ENCODE measurements at places on chromosomes 11 and 22. TPM values are rescaled to one million over a fixed set of nuclear protein-coding genes. Genes with fewer than 3 reads are reported as not detected.

The APOL6 gene
- total RNA-seq, result 7.3 TPM

The MS4A4E gene
- 0.56 TPM for total RNA-seq

The LDHAL6A gene
- not detected for total RNA-seq

The ASCL2 gene
- 0.54 TPM for total RNA-seq

The OR52E6 gene
- not detected for total RNA-seq

The KRTAP5-8 gene
- total RNA-seq, result not detected

The APOA1 gene
- 25.1 TPM for total RNA-seq

The INPP5J gene
- total RNA-seq, result 21.9 TPM

The PIH1D2 gene
- 2.6 TPM for total RNA-seq

The IL17REL gene
- total RNA-seq, result not detected

The SCUBE2 gene
- 0.83 TPM for total RNA-seq

The LAYN gene
- total RNA-seq, result 2.8 TPM

The PRODH gene
- total RNA-seq, result 8.8 TPM

The LSP1 gene
- 13.0 TPM for total RNA-seq

The SCN3B gene
- 3.2 TPM for total RNA-seq

The ART1 gene
- 0.65 TPM for total RNA-seq

The C11orf65 gene
- 1.2 TPM for total RNA-seq

The NLRP10 gene
- not detected for total RNA-seq

The MPZL3 gene
- total RNA-seq, result 3.2 TPM

The MPEG1 gene
- total RNA-seq, result 9.4 TPM

The IGF2 gene
- total RNA-seq, result 102 TPM

The SHANK2 gene
- total RNA-seq, result not detected

The TMEM179B gene
- total RNA-seq, result 29.6 TPM

The JAML gene
- total RNA-seq, result 1.5 TPM

The CADM1 gene
- 50.2 TPM for total RNA-seq

The LRRC32 gene
- 67.1 TPM for total RNA-seq

The RAB3IL1 gene
- 8.7 TPM for total RNA-seq

The NAALAD2 gene
- total RNA-seq, result 0.16 TPM

The SYT7 gene
- total RNA-seq, result 17.4 TPM

The ZNF202 gene
- 5.1 TPM for total RNA-seq

The LRP4 gene
- total RNA-seq, result 22.0 TPM

The OR52H1 gene
- total RNA-seq, result not detected

The EXPH5 gene
- 3.3 TPM for total RNA-seq

The KRTAP5-11 gene
- total RNA-seq, result not detected

The SERGEF gene
- total RNA-seq, result 22.6 TPM

The LMNTD2 gene
- total RNA-seq, result 0.27 TPM

The PRG3 gene
- not detected for total RNA-seq

The C11orf16 gene
- not detected for total RNA-seq

The RAB6A gene
- total RNA-seq, result 111 TPM

The HBG1 gene
- total RNA-seq, result not detected

The SLC22A12 gene
- not detected for total RNA-seq

The HBD gene
- 4.2 TPM for total RNA-seq

The FOLR1 gene
- total RNA-seq, result not detected

The NDUFS3 gene
- total RNA-seq, result 134 TPM

The RTN4RL2 gene
- total RNA-seq, result 1.1 TPM

The ZFPL1 gene
- 25.4 TPM for total RNA-seq

The MB gene
- 6,950 TPM for total RNA-seq

The DNAJB7 gene
- total RNA-seq, result not detected

The CSNK2A3 gene
- total RNA-seq, result 0.91 TPM

The FAT3 gene
- 0.37 TPM for total RNA-seq

The WBP2NL gene
- 0.77 TPM for total RNA-seq

The CRYBB2 gene
- total RNA-seq, result not detected

The SLC15A3 gene
- 29.2 TPM for total RNA-seq

The AP1B1 gene
- 31.3 TPM for total RNA-seq

The CASTOR1 gene
- 6.7 TPM for total RNA-seq

Data from heart left ventricle (tissue), 16 donors.